ENCODE measurements at places on chromosomes 3 and 15. TPM values are rescaled to one million over a fixed set of nuclear protein-coding genes. Genes with fewer than 3 reads are reported as not detected.

Gene NRROS
- total RNA-seq = 37.5 TPM

Gene CPNE9
- not detected for total RNA-seq

Gene WDR5B
- total RNA-seq = 5.1 TPM

Gene HLTF
- total RNA-seq = 25.2 TPM

Gene GOLGA8G
- not detected for total RNA-seq

Gene ITPKA
- total RNA-seq = 0.24 TPM

Gene HGD
- total RNA-seq = 0.26 TPM

Gene GCSAM
- total RNA-seq = 6.9 TPM

Gene C3orf49
- total RNA-seq = not detected

Gene SPINT1
- total RNA-seq = 3.1 TPM

Gene SOX2
- not detected for total RNA-seq

Gene MOBP
- total RNA-seq = not detected

Gene MME
- total RNA-seq = not detected

Gene SLC28A2
- total RNA-seq = not detected

Gene HTD2
- total RNA-seq = 7.6 TPM

Gene SNURF
- 10.3 TPM for total RNA-seq

Gene KNG1
- not detected for total RNA-seq

Gene CCDC174
- 18.5 TPM for total RNA-seq

Gene GRM7
- total RNA-seq = not detected

Gene ACTRT3
- total RNA-seq = 0.65 TPM

Gene SEMA5B
- total RNA-seq = not detected

Gene HHATL
- not detected for total RNA-seq

Gene DCLK3
- total RNA-seq = not detected

Gene BCL2A1
- total RNA-seq = 23.1 TPM

Gene MEGF11
- not detected for total RNA-seq

Gene OSTN
- not detected for total RNA-seq
